Breast epithelium (tissue), 4 donors: ENCODE measurements at places on chromosomes 7 and 10.
A peak's percentile ranks its signal among the peaks of the same experiment; 100 is the strongest.

DNA sequence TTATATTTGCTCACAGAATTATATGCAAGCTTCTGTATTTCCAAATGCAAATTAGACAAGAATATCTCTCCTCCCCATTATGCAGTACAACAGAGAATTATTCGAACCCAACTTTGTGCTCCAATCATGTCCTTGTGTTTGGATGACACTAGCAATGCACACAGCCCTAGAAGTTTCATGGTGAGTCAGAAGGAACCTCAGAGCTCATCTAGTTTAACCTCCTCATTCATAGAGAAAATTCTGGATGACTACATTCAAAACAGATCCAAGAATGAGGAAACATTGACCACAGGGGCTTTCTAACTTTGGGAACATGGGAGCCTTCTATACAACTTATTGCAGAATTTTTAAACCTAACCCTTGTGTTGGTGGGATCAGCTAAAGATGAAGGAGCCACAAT, 12.8 kb upstream of the ARID5B start:
- no peak for DNase-seq

DNA sequence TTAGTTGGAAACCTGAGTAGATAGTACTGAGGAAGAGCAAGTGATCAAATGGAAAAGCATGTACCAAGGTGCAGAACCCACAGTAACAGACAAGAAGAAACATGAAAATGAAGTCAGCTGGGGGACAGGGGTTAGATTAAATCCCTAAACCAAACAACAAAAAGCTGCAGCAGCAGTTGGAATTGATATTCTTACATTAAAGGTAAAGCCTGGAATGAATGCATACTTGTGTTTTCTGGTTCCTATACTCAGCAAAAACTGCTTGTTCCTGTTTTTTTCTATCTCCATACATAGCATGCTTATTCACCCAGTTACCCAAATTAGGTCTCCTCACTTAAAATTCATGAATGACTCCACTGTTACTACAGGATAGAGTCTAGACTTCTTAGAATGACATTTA, 92.4 kb downstream of the TPST1 start:
- no peak for DNase-seq

GRCh38 chr10:124748166-124748565, 4.0 kb upstream of the FAM53B start:
- no peak for DNase-seq

GRCh38 chr7:94679358-94679757, 23.4 kb upstream of the SGCE start:
- DNase-seq, result no peak

- DNase-seq, result no peak
Observed at GRCh38 chr10:77592946-77593636, 44.5 kb downstream of the KCNMA1 start.

DNA sequence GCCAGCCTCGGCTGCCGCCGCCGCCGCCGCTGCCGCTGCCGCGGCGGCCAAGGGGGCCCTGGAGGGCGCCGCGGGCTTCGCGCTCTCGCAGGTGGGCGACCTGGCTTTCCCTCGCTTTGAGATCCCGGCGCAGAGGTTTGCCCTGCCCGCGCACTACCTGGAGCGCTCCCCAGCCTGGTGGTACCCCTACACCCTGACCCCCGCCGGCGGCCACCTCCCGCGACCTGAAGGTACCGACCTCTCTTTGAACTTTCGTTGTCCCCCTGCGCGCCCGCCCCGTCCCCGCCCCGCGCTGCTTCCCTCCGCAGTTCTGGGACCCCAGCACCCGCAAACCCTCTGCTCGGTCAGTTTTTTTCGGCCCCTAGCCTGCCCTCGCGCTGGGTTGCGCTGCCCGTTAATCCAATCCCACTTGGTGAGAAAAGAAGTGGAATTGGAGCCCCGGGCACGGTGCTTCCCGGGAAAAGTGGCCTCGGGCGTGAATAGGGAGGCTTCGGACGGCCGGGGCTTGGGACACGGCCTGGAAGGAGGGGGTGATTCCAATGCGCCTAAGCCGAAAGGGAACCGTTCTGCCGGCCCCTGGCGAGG, 543 bp downstream of the HMX3 start:
- no peak for DNase-seq

DNA sequence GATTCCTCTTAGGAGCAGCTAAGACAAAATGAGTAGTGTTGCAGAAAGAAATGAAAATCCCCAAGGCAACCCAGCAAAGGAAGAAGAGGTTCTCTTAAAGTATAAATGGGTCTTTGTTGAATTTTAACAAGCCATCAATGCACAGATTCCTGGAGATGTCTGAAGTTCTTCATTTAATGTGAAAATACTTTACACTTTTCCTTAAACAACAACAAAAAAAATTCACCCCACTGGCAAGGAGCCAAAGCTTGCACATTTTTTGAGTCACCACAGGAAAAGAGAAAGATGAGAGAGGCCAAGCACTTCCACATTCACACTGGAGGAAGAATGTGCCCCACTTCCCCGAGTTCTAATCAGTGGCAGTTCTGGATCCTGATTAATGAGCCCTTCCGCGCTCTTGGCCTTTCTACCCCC, 286.4 kb upstream of the MEOX2 start:
- no peak for DNase-seq

DNA sequence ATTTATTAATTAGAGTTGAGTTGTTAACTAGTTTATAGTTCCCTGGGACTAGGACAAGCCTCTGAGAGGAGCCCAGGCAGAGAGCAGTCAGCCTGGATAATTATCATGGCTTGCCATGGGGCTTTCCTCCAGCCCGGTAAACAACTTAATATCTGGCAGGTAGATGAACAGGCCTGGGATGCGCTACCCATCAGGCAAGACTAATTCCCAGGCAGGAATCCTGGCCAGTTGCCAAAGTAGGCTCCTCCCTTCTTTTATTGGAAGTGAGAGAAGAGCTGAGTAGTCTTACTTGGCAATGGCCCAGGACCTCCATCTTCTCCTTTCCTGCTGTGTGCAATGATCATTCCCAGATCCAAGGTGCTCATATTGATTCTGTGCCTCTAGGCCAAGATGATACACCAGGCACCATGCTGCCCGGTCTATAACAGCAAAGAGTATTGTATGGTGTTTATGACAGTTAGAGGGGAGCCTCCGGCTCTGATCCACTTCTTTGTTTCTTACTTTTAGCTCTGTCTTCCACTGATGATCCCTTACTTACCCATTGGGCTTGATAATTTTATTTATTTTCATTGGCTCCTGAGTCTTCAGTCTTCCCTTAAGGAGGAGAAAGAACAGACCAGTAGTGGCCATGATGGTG, 408.7 kb downstream of the REEP3 start:
- DNase-seq, result no peak

GRCh38 chr7:105788816-105789349, 87.5 kb downstream of the ATXN7L1 start:
- no peak for DNase-seq

DNA sequence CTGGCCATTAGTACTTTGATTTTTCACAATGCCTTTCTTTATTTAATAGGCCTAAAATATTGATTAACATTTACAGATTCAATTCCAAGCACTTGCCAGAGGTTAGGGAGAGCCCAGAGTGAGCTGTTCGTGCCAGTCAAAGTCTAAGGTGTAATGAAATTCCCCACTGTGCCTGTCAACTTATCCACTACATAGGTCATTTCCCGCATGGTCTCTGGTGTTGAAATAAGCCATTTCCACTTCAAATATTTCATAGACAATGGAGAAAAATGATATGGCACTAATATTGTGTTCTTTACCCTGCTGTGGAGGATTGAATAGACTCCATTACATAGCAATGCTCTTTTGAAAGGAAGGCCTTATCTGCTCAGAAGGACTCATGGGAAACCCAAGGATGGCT, 978.1 kb upstream of the CELF2 start:
- no peak for DNase-seq

DNA sequence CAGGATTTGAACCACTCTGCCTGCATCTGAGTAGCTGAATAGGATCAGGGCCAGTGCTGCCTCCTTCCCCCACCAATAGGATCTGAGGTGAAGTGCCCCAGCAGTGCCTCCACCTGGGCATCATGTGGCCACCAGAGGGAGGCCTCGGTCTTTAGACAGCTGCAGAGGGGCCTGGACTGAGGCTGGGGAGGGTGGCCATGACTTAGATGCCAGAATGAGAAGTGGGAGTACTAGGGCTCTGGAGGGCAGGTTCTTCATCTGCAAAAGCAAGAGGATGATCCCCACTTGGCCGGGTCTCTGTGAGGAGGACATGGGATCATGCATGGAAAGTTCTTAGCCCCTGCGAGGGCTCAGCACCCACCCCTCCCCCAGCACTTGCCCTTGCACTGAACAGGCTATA, 56.9 kb downstream of the NEUROG3 start:
- no peak for DNase-seq

DNA sequence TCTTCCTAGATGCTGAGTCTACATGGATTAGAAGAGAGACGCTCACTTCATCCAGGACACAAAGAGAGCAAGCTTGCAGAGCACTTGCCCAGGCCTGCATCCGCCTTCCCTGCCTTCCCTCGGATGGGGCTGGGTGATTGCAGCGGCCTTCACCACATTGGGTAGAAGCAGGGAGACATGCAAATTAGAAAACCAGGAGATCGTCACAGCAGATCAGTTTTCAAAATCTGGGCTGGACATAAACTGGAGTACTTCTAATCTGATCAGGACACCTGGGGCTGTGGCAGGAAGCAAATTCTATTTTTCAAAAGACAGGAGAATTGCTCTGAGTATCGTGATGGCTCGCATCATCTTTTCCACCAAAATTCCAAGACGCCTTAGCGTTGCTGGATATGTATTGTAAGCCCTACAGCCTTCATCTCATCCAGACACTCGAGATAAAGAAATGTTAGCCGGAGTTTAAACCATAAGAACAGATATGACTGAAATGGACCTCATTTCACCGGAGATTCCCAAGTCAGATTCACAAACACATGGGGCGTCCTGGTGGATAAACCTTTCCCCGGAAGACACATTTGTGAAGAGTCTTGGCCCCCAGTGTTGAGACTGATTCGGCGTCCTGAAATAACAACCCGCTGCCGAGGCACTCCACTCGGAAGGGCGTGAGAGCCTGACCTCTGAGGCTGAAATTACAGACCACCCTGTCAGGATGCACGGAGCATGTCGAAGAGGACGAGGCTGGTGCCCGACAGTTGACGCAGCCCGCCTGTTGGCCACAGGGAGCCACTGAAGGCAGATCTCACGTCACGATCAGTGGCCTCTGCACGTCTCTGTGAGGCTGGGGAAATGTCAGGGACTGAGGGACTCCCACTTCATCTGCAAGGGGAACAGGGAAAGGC, 91.2 kb upstream of the PARD3 start:
- peak; percentile 47 for DNase-seq

DNA sequence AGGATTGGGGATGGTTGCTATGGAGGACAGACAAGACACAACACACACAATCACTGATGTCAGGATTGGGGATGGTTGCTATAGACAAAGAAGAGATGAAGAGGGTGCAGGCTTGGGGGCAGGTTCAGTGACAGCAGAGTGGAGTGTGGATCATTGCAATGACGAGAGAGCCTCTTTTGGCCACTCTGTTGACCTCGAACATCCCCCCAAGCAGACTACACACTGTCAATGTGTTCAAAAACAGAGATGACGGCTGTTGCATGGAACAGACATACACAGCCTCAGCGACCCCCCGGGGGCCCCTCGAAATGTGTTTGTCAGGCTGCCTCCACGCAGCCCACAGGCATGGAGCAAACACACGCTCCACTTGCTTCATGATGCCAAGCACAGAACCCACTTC, 133.0 kb downstream of the PTPRN2 start:
- no peak for DNase-seq

DNA sequence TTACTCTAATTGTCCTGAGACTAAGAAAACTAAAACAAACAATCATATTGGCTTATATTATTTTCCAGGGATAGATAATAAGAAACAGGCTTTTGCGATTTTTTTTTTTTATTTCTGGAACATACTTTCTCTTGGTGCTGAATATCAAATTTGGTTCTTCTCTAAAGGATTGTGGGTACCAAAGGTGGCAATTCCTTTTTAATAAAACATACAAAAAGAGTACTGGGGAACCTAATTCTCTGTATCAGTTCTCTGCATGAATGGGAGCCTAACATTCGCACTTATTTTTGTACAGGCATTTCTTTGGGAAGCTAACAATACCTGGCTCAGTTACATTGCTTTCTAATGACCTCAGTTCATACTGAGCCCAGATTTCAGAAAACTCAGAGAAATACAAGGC, 32.8 kb downstream of the LRRC18 start:
- DNase-seq, result no peak

- DNase-seq, result no peak
Observed at GRCh38 chr10:46298477-46299285, 11.9 kb downstream of the ANTXRL start.

GRCh38 chr10:109624939-109625338, 298.4 kb downstream of the XPNPEP1 start:
- no peak for DNase-seq

DNA sequence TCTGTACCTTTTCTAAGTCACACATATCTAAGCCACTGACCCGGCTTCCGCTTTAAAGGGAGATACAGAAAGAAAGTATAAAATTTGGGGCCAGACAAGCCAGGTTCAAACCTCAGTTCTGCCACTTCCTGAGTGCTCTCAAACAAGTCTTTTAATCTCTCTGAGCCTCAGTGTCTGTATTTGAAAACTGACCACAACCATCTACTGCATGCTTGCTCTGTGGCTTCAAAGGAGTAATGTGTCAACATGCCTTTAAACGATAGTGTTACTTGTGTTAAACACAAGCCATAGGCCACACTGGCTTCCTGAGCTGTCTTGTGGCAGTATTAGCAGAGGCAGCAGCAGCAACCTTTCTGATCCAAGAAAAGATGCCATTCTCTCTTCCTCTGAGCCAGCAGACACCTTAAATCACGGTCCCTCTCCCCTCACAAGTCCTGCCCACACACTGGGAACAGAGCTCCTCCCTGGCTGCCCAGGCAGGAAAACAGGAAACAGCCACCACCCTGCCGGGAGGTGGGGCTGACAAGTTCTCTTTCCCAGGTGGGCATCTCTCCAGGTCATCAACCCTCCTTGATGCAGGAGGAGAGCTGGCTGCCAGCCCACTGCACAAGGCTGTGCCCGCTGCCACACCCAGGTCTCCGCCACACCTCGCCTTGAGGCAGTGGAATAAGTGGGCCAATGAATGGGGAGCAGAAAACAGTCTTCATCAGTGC, 10.7 kb downstream of the HIP1 start:
- peak; percentile 60 for DNase-seq
